ENCODE measurements at places on chromosomes 4 and X.
A peak's percentile ranks its signal among the peaks of the same experiment; 100 is the strongest.

- no peak for DNase-seq
Measured at GRCh38 chrX:38150993-38151392, 69.7 kb downstream of the SRPX start.

GRCh38 chrX:16666541-16666940 lies 16.6 kb downstream of the S100G start:
- DNase-seq = peak; percentile 85

- DNase-seq = no peak
Measured at GRCh38 chrX:69072486-69073006, 92.7 kb downstream of the PJA1 start.

DNA sequence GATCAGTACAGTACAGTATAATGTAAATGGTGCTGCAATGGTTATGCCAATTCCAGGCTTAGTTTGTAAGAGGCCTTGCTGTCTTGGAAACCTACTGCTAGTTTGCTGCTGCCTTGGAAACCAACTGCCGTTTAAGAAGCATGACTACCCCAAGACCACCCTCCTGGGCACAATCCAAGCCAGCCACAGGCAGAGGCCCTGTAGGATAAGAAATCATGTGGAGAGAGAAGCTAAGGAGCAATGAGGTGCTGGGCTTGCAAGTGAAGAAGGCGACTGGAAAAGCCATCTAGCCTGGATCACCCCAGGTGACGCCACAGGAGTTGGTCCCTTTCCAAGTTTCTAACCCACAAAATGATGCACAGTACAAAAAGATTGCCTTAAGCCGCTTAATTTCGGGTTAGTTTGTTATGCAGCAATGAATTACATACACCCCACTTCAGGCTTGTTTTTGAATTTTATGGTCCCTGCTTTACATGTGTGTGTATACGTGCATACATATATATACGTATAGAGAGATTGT lies 16.9 kb downstream of the ZFP42 start:
- no peak for DNase-seq

GRCh38 chrX:69389101-69389501 lies 115.0 kb upstream of the NALF2 start:
- DNase-seq = no peak

- DNase-seq = no peak
Measured at GRCh38 chr4:156396534-156396933, 442.9 kb upstream of the CTSO start.

- no peak for DNase-seq
Measured at GRCh38 chr4:83268491-83268890, 16.1 kb downstream of the COQ2 start.

DNA sequence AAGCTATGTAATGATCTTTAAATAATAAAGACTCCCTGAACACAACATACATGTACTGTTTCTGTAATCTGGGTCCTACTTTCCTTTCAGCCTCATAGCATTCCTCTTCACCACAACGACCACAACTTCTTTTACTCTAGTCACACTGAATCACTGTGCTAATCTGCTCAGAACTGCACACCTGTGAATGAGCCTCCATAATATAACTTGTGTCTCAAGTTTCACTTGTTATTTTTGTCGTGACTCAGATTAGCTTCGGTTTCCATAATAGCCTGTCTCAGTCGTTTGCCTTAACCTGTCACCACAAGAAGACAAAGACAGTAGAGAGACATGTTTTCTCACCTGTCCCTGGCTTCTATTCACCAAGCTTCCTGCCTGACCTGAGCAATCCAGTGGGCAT lies 61.8 kb downstream of the MAGED1 start:
- no peak for DNase-seq

GRCh38 chr4:119692001-119692400 lies 63.4 kb upstream of the PDE5A start:
- DNase-seq = no peak

DNA sequence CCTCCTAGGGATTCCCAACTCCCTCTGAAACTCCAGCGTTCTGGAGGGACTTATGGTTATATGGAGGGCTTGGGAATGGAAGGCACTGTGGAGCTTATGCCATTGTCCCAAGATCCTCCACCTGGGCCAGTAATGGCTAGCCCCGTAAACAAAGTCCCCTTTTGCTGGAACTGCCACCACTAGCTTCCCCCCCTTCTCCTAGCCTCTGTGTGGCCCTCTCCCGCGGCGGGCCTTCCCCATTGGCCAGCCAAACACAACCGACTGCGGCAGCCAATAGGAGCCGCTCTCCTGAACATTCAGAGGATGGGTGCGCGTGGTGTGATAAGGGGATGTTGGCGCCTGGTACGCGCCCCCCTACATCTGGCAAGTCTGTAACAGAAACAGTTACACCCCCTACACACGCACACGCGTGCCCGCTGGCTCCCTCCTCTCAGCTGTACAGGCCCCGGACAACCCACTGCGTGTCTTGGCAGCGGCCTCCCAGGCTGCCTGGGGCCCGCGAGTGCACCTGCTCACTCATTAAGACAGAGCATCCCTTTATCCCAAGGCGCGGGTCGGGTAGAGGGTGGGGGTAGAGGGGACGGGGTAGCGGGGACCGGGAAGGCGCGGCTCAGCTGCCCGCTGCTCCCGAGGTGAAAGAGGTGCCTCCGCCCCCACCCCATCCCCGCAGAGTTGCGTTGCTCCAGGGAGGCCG lies 863 bp upstream of the RAB33A start:
- no peak for DNase-seq

GRCh38 chr4:160375772-160376452 lies 1273.0 kb downstream of the RAPGEF2 start:
- no peak for DNase-seq

GRCh38 chr4:40337051-40337450 lies 1.9 kb downstream of the CHRNA9 start:
- no peak for DNase-seq

GRCh38 chrX:9557521-9557920 lies 92.7 kb downstream of the TBL1X start:
- no peak for DNase-seq

DNA sequence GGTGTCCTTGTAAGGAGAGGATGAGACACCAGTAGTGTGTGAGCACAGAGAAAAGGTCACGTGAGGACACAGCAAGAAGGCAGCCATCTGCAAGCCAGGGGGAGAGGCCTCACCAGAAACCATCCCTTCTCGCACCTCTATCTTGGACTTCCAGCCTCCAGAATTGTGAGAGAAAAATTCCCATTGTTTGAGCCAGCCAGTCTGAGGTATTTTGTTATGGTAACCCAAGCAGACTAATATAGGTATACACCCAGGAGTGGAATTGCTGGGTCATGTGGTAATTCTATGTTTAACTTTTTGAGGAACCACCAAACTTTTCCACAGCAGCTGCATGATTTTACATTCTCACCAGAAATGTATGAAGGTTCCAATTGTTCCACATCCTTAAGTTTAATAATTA lies 25.6 kb downstream of the ZDHHC9 start:
- no peak for DNase-seq

DNA sequence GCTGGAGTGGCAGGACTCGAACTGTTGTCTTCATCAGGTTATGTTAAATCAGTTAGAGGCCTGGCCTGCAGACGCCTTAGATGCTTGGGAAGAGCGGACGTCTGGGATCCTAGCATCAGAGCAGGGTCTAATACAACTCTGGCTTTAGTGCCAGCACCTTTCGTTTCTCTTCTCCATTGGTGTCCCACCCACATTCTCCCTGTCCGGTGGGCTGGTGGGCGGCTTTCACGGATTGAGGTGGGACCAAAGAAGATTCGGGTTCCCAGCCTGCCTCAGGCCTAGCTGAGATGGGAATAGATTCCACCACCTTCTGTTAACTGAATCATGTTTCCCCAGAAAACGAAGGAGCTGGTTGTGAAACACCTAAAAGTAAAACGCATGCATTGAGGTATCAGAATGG lies 939 bp downstream of the PDK3 start:
- no peak for DNase-seq

DNA sequence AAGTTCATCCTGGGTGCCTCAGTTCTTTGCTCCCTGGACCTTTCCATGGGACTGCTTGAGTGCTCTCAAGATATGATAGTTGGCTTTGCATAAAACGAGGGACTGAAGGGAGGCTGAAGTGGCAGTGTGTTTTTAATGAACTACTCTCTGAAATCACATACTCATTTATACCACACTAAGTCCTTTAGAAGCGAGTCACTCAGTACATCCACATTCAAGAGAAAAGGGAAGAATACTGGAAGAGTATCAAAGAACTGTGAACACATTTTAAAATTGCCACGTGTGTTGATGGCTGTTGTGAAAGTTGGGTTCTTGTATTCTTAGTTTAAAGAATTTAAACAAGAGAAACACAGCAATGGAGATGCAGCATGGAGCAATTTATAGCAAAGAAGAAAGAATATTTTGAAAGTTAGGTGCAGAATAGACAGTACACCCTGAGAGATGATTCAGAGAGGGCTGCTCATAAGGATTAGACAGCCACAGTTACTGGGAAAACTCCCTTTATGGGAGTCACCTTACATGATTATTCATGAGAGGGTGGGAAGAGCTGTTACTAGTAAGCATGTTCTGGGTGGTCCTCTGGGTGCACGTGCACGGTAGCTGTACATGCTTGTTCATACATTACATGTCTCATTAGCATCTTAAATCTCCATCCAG lies 380.7 kb downstream of the ADGRL3 start:
- DNase-seq = no peak

GRCh38 chrX:12206413-12206812 lies 68.1 kb downstream of the FRMPD4 start:
- DNase-seq = no peak

GRCh38 chr4:25367004-25367621 lies 9.9 kb upstream of the ANAPC4 start:
- DNase-seq = no peak

DNA sequence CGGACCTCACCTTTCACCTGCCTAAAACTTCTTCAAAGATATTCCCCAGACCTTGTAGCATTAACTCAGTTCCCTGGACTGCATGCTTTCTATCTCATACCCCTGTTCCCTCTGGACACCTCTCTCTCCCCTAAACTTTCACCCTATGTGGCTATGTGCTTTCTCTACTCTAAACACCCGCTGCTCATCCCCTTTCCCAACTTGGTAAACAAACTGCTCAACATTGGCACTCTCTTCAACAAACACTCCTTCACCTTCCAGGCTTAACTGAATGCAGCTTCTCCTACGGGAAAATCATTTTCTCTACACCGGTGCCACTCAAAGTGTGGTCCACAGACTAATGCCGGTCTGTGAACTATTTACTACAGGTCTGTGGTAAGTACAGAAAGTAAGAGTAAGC lies 19.9 kb downstream of the PHF8 start:
- no peak for DNase-seq

GRCh38 chr4:176125063-176125462 lies 59.4 kb downstream of the WDR17 start:
- DNase-seq = no peak

DNA sequence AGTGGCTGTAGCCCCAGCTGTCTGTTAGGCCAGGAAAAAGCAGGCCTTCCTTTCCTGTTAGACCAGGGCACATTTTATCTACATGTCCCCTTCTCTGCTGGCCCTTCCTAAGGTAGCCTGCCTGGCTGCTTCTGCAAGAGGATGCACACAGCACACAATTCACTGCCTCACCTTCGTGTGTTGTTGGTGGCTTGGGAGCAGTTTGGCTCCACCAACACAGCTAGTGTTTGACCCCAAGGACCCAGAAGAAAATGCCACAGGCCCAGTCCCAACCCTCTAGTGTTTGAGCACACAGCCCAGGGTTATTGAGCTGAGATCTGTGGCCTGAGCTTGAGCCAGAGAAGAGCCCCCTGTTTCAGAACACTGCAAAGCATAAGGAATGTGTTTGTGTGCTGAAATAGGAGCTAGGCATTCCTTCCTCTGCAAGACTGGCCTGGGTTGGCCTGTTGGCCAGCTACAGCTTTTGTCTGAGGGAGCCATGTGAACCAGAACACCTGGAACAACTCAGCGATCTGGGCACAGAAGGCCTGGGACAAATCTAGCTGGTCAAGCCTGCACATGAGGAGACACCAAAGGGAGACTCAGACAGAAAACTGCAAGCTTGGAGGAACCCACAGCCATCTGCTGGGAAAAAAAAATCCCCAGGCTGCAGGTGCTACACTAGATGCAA lies 26.4 kb downstream of the MAGEE1 start:
- DNase-seq = no peak

GRCh38 chrX:119502727-119503483 lies 34.7 kb downstream of the SLC25A5 start:
- peak; percentile 10 for DNase-seq

- DNase-seq = no peak
Measured at GRCh38 chr4:150152766-150153165, 74.5 kb downstream of the DCLK2 start.

DNA sequence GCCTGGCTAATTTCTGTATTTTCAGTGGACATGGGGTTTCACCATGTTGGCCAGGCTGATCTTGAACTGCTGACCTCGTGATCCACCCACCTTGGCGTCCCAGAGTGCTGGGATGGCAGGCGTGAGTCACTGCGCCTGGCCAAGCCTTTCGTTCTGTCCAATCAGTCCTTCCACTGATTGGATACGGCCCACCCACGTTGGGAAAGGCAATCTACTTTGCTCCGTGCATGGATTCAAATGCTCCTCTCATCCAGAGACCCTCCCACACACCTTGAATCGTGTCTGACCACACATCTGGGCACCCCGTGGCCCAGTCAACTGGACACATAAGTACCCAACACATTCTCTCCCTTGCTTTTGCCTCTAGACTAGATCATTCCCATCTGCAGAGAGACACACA lies 74.9 kb downstream of the CRLF2 start:
- no peak for DNase-seq

- no peak for DNase-seq
Measured at GRCh38 chr4:186039697-186040096, 29.3 kb upstream of the TLR3 start.

DNA sequence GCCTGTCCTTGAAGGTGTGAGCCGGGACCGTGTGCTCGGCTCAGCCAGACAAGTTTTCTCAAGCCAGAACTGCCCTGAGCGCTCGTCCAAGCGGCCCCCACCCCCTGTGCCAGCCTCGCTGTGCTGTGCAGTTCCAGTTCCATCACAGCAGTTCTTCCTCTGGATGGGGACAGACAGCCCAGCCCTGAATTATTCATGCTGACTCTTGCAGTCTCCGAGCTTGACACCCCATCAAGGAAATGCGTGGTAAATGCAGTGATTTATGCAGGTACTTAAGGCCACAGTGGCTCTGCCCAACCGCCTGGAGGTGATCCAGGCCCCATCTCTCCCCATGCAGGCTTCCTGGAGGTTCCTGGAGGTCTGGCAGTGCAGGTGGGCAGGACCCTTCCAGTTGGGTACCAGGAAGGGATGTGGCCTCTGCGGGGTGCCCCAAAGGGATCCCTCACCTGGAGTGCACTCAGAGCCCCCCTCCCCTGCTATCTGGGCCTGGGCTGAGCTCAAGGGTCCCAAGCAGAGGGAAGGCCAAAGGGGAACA lies 44.8 kb upstream of the HMX1 start:
- no peak for DNase-seq

- no peak for DNase-seq
Measured at GRCh38 chr4:87567191-87567590, 38.0 kb upstream of the SPARCL1 start.

DNA sequence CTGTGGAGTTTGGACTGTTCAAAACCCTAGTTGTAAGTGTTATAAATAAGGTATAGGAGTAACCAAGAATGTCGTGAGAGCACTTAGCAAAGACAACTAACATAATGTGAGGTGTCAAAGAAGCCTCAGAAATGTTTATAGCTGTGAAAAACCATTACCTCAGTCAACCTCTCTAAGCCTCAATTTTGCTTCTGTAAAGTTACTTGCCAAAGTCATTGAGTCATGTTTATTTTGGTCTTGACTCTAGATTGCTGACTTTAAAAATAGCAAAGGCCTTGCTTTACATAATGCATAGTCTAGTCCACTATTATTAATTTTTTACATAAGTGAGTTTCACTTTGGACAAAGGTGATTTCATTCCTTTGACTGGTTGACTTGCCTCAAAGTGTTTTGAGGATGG lies 257.6 kb upstream of the CXXC4 start:
- DNase-seq = no peak
